ENCODE measurements at places on chromosomes 6 and 20.

DNA sequence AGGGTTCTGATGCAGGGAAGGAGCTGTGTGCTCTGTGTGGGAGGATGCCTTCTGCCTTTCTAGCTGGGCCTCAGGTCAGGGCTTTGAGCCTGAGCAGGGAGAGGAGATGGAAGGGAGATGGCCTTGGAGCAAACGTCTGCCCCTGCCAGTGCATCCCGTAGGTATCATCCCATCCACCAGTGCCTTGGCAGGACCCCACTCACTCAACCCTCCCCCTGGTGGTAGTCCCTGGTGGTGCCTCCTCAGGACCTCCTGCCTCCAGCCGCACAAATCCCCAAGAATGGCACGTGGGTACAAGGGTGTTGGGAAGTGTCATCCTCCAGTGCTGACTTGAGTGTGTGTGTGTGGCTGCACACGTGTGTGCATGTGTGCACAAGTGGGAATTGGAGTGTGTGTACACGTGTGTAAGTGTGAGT lies 23.1 kb upstream of the MICB start:
- no peak for DNase-seq

DNA sequence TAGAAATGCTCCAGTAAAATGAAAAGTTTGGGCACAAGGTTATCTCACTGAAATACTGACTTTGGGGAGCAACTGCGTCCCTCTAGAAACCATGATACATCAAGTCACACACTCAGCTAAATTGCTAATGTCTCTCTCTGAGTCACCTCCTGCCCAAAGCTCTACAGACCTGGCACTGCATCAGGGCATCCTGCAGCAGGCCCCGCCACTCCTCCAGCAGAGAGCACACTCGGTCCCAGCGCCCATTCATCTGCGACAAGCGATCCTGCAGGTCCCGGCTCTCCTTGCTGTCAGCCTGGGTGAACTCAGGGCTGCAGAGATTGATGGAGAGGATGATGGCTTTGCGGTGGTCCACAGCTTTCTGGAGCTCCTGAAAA lies 329.0 kb downstream of the ESR1 start:
- DNase-seq, result no peak

- DNase-seq, result peak; percentile 20
Observed at GRCh38 chr6:126738641-126739040, 379.8 kb upstream of the RSPO3 start.

DNA sequence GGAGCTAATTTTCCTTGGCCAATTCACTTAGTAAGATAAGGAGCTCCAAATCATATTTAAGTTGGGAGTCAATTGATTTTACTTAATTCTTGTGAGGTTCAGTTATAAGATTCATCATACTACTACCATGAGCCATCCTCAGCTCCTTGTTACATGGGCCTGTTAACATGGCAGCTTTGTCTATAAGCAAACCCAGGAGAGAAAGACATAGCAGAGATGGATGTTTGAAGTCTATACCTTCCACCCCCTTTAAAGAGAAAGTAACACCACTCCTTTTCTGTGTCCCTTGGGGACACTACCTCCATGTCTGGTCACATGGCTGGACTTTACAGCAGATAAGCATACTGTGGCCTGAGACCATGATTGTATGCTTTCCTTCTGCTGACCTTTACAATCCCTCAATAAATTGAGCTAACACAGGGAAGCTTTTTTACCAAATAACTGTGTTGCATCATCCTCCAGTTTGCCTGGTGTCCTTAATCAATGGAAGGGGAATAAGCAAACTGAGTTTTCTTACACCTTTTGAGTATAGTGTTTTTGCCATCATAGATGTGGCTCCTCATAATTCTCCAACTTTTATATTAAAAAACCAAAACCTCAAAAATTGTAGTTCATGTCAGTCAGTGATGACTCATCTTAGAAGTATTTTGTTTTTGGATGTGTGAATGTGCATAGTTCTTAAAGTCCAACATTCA lies 9.8 kb upstream of the ZNFX1 start:
- DNase-seq, result no peak

GRCh38 chr6:149362289-149362688 lies 37.8 kb upstream of the SUMO4 start:
- no peak for DNase-seq

DNA sequence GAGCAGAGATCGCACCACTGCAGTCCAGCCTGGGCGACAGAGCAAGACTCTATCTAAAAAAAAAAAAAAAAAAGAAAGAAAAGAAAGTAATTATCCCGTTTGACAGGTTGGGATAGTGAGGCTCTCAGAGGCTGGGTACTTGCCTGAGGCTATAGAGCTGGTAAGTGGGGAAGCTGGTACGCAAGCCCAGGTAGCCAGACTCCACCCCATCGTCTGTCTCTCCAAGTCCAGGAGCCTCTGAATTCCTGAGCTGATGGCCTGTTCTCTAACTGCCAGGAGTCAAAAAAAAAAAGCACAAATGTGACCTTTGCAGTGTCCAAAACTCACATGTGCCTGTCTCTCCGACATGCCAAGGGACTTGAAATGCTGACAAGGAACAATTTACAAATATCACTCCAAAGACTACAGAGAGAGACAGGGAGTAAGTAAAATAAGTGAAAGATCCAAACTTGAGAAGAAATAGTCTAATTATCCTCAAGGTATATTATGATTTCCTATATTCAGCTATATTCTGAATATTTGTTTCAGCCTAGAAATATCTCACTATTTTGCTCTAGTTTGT lies 109.1 kb upstream of the SCAF8 start:
- DNase-seq, result no peak

DNA sequence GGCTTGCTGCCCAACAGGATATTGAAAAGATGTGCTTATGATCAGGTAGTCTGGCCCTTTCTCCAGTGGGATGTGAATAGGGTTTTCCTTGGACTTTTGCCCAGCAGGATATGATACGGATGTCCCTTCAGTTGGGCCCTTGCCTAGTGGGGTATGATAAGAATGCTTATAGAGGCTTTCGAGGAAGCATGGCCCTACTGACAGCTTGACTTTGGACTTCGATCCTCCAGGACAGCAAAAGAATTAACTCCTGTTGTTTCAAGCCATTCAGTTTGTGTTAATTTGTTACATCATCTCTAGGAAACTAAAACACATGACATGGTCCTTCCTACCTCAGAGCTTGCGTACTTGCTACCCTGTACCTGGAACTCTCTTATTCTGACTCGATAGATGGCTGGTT lies 9.7 kb upstream of the ZNF334 start:
- DNase-seq, result no peak

GRCh38 chr20:33601861-33602260 lies 60.3 kb upstream of the C20orf144 start:
- DNase-seq, result no peak

- DNase-seq, result peak; percentile 94
Observed at GRCh38 chr20:23420943-23421931, at the start of gene NAPB. TSS of gene NAPB (minus strand) at chr20:23421488. CDS start at chr20:23421402, 86 bp downstream.

DNA sequence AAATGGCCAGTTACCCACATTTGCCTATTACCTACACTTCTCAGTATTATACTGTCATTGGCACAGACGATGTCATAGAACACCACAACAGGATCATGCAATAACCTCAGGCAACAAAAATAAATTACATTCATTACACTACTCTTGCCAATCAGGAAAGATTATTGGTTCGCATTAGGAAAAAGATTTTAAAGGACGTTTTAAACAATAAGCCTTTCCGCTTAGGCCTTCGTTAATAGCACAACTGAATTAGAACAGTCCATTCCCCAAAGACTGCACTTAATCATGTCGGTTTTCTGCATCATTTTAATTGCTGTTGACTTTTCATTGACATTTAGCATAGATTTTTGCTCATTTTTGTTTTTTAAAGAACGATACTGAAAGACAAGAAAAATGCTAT lies 912 bp upstream of the SENP6 start:
- DNase-seq, result peak; percentile 32

GRCh38 chr6:24405262-24405661 lies 2.5 kb downstream of the MRS2 start:
- no peak for DNase-seq

GRCh38 chr6:72890671-72891070 lies 268.8 kb downstream of the KCNQ5 start:
- DNase-seq, result no peak

DNA sequence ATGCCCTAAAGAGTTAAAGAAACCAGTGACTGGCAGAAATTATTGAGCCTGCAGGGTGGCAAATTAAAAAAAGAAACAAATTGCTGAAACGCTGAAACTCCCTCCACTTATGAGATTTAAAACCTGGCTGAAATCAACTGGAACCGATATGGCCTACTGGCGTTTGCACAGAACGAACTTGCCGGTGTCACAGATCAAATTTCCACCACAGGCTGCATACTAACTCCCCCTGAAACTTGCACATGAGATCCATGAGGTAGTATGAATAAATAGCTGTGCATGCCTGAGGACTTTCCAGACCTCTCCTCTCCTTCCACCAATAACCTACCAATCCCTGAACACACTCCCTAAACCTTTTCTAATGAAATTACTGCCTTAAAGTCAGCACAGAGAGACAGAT lies 150.4 kb downstream of the RNGTT start:
- no peak for DNase-seq

GRCh38 chr6:33172688-33173534 lies 19.4 kb downstream of the COL11A2 start:
- peak; percentile 49 for DNase-seq

DNA sequence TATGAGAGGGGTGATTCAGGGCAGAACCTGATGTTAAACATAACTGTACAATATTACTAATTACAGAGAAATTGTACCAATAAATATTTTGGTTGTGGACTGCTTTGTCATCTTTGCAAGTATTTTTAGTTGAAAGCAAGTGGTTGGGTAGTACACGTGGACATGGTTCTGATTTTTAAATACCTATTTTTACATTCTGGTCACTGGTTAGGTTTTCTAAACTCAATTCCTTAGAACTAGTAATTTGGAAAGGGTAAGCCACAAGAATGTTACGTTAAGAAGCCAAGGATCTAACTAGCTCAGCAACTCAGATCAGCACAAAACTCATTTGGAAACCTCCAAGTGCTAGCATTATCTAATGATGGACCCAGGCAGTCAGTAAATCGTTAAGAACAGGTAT lies 2.7 kb downstream of the EPB41L2 start:
- DNase-seq, result no peak

DNA sequence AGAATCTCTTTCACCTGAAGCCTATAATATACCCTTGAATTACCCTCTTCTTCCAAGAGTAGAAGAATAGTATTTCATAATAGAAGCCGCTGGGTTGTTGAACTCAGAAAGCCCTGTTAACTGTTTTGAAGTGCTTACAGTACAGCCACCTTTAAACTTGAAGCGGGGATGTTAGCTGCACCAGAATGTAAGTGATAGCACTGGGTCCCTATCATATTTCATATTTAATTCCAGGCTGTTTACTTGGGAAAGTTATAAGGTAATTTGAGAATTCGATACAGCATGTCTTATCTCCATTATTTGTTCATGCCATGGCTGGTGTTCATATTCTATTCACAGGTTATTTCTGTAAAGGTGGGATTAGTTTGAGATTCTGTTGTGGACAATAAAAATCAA lies 63.5 kb upstream of the VSTM2L start:
- no peak for DNase-seq

DNA sequence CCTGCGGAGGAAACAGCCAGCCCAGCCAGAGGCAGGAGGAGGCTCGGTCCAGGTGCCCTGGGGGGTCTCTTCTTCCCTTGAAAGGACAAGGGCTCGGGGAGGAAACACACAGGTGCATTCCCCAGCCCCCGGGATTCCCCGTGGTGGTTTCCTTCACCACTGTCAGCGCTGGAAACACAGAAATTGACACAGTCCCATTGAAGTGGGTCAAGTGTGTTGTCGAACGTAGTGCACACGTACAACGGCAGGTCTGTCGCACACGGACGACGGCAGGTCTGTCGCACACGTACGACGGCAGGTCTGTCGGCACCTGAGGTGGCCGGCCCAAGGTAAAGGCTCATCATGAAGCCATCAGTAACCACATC lies 80.9 kb downstream of the DLL1 start:
- DNase-seq, result no peak

GRCh38 chr6:40476673-40477072 lies 110.5 kb downstream of the LRFN2 start:
- no peak for DNase-seq

DNA sequence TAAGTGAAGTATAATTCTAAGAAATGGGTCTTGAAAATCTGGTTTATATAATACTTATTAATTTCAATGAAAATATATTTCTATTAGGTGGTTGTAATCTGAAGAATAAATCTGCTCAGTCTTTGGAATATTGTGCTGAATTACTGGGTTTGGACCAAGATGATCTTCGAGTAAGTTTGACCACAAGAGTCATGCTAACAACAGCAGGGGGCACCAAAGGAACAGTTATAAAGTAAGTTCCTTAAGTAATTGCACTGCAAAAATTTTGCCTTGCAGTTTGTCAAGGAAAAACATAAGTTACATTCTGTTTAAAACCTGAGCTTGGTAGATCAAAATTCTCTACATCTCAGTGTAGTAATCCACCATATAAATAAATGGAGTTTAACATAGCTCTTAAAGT lies 106.0 kb downstream of the MYO6 start:
- DNase-seq, result peak; percentile 36

DNA sequence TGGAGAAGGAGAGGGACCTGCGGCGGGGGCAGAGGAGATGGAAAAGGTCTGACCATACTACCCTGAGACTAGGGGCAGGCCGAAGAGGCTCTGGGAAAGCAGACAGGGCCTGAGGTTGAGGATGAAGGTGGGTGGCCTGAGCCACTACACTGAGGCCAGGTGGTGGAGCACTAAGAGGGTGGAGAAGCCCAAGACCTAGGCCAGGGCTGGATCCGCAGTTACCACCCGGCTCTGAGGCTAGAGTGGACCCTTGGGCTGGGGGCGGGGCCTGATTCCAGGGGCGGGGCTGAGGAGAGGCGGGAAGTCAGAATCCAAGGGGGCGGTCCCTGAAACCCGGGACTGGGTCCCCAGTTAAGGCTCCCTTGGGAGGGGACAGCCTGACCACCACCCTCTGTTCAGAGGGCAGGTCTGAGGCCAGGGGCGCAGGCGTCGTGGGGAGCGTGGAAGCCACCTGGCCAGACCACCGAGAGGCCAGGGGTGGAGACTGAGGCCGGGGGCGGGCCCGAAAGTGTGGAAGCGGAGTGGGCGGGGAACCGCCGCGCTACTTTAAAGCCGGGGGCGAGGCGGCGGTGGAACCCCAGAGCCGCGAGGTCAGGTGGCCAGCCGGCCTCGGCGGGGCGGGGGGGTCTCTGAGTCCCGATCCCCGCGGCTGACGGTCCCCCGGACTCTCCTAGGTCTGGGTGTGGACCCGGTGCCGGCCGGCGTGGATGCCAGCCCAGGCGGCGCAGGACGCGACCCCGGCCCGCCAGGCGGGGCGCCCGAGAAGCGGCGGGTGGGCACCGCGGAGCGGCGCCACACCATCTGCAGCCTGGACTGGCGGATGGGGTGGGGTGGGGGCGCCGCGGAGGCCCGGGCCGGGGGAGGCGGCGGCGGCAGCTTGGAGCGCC lies 8.3 kb downstream of the CCM2L start:
- DNase-seq, result peak; percentile 83

- no peak for DNase-seq
Observed at GRCh38 chr20:9147547-9148024, 78.7 kb downstream of the PLCB4 start.
